Stimulated activated CD4-positive, alpha-beta T cell treated with anti-CD3 and anti-CD28 coated beads, Interleukin-4, amount 100 ng/mL, for 4 hours (primary cell): ENCODE measurements at places on chromosomes 11 and 22.

DNA sequence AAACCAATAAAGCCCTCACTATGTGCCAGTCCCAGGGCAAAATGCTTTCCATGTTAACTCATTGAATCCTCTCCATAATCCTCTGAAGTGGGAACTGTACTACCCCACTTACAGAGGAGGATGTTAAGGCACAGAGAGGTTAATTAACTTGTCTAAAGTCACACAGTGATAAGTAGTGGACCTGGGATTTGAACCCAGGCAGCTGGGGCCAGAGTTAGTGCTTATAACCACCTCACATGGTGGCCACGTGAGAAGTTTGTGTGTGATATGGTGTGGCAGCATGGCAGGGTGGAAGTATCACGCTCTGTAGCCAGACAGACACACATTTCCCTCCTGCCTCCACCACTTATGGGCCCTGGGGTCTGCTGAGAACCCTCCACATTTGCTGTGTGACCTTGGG lies 16.5 kb downstream of the PARVG start:
- no peak for DNase-seq

GRCh38 chr22:46073683-46074504 lies 76.4 kb upstream of the PPARA start:
- DNase-seq: no peak

DNA sequence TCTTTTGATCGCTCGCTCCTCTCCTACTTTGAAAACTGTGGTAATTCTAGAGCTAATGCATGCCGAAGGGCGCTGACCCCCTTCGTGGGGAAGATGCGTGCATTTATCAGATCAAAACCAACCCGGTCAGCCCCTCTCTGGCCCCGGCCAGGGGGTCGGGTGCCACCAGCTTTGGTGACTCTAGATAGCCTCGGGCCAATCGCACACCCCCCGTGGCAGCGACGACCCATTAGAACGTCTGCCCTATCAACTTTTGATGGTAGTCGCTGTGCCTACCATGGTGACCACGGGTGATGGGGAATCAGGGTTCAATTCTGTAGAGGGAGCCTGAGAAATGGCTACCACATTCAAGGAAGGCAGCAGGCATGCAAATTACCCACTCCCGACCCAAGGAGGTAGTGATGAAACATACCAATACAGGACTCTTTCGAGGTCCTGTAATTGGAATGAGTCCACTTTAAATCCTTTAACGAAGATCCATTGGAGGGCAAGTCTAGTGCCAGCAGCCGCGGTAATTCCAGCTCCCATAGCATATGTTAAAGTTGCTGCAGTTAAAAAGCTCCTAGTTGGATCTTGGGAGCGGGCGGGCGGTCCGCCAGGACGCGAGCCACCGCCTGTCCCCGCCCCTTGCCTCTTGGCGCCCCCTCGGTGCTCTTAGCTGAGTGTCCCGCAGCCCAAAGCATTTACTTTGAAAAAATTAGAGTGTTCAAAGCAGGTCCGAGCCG lies 3898.2 kb upstream of the OR11H1 start:
- no peak for DNase-seq

DNA sequence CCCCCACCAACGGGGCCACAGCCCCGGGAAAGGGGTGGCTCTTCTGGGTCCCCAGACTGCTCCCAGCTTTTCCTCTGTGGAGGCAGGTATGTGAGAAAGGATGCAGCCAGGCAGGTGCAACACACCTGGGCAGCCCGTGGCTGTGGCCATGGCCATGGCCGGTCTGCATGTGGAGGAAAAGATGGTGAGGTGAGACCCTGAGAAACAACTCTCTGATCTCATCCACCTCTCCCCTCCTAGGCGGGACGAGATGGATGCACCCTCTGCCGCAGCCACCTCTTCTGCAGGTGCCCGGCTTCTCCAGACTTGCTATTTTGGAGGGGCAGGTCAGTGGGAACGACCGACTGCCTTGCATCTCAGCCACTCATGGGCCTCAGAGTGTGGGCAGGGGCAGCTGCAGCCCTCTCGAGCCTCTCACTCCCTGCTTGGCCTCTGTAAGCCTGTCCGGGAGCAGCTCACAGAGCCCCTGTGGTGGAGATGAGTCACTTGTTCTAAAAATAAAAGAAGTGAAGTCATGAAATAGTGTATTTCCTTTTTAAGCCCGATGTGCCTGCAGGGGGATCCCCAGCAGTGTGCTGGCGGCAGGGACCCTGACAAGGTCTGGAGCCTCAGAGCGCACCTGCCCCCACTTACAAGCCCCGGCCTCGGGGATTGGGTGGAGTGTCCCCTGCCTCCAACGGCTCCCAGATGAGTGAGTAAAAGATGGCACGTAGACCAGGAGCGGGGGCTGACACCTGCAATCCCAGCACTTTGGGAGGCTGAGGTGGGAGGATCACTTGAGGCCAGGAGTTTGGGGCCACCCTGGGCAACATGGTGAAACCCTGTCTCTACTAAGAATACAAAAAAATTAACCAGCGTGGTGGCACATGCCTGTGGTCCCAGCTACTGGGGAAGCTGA lies 10.7 kb downstream of the SMIM38 start:
- peak; percentile 56 for DNase-seq

DNA sequence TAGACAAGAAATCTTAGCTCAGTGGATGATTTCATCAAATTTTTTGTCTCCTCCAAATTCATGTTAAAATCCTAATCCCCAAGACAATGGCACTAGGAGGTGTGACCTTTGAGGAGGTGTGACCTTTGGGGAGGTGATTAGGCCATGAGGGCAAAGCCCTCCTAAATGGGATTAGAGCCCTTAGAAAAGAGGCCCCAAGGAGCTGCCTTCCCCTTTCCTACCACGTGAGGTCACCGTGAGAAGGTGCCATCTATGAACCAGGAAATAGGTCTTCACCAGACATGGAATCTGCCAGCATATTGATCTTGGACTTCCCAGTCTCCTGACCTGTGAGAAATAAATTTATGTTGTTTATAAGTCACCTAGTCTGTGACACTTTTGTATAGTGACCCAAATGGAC lies 138.7 kb downstream of the TRIM29 start:
- no peak for DNase-seq

DNA sequence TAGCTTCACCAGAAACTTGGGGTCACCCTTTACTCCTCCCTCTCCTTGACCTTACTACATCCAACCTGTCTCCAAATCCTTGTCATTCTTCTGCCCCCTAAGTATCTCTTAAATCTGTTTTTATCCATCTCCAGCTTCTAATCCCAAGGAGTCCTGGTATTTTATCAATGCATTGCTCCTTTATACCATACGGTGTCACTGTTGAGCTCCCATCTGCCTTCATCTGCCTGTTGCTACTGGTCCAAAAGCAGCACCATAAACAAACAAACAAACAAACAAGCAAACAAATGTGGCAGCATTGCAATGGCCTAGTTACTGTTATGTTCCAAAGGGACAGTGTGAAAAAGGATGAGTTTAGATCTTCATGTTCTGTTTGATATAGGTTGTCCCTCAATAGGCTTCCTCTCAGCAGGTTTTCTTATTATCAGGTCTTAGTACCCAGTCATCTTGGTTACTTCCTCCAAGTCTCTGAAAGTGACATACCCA lies 34.2 kb downstream of the DNHD1 start:
- no peak for DNase-seq

GRCh38 chr11:77073328-77074001 lies 6.7 kb downstream of the CAPN5 start:
- DNase-seq: no peak

- no peak for DNase-seq
Observed at GRCh38 chr22:36554098-36554497, 25.1 kb upstream of the EIF3D start.

- no peak for DNase-seq
Observed at GRCh38 chr11:68690671-68691401, 6.5 kb downstream of the GAL start.

DNA sequence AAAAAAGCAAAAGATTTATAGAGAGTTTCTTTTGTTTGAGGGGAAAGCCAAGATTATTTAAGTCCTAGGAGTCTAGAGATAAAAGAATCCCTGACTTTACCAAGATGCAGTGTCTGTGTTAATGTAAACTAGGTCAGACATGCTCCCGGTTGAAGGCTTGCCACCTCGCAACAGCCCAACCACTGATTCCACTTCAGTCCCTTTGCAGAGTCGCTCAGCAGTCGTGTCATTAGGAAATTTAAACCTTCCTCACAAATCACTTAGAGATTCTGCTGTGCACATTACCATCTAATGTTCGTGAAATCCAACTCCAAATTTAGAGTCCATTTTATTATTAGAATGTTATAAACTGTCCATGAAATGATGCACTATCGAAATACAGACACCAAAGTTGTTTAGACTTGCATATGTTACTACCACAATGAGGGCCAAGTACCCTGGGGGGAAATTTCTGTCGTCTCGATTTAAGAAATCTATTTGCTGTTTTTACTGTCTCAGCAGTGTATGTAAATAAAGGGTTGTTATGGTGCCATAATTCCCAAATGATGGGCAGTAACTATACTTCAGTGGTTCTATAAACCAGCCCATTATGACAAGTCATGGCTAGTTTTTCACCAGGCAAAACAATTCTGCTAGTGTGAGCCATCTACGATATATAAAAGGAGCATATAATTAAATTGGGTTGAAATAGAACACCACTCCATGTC lies 101.4 kb upstream of the MTNR1B start:
- DNase-seq: no peak

DNA sequence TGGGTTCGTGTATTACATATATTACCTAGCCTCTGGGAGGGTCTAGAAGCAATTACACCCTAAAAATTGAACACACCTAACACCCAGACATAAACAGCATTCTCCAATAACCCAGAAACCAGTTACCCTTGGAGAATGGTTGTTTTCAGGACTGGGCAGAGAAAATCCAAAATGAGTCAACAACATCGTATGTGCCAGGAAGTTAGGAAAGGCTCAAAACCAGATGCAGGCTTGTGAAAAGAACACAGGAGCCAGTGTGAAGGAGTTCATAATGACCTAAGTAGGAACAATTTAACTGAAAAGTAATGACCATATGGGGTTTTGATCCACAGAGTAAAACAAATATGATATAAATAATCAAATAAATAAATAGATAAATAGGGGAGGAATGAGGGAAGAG lies 5.1 kb upstream of the CLPB start:
- DNase-seq: no peak

DNA sequence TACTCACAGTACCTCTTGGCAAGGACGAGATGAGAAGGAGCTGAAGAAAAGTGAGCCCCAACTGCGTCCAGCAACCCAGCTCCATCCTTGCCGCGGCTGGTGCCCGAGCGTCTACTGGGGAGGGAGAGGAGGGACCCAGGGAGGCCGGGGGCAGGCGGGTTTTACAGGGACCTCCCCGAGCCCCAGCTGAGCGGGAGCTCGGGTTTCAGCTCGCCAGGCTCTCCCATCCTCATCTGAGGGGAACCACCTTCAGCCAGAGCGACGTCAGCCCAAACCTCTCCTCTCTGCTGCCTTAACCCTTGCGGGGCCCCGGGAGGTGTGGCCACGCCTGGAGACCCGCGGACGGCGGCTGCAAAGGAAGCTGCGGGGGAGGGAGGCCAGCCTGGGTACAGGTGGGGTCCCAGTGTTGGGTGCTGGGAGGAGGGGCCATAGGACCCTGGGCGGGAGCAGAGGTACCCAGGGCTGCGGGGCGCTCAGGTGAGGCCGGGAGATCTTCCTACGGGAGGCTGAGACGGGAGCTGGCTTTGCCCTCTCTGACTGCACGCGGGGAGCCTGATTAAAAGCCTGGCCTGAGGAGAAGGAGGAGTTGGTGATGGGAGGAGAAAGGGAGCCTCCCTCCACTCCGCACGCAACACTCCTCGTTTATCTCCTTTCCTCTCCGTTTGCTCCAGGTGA lies at the start of gene PAMR1:
PAMR1 (minus strand) TSS at position 116 of the 675 bp plus-strand sequence; CDS start at position 85, 31 bp downstream.
- DNase-seq: no peak

DNA sequence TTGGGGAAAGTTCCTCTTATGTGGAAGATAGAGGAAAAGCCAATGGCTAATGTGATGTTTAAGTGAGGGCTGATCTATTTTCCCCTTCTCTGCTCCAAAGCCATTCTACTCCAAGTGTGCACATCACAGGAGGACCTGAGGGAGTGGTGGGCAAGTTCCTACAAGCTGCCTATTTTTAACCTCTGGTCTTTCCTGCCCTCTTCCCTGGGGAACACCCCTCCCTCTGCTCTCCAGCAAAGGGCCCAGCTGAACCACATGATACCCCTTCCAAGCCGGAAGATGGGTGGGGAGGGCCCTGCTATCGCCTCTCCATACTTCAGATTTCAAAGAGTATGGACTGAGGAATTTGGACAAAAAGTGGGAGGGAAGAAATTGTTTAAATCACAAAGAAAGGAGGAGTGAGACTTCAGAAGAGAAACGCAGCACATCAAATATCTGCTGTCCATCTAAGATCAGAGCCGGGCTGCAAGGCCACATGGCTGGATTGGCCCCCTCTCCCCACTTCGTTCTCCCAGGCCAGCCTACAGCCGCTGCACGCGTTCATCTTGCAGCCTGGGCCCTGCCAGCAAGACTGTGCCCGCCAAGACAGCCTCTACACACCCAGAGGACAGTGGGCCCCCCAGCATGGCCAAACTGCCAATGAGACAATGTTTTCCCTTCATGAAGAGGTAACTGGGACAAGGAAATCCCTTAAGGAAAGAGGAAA lies 77.5 kb downstream of the MICAL3 start:
- no peak for DNase-seq

DNA sequence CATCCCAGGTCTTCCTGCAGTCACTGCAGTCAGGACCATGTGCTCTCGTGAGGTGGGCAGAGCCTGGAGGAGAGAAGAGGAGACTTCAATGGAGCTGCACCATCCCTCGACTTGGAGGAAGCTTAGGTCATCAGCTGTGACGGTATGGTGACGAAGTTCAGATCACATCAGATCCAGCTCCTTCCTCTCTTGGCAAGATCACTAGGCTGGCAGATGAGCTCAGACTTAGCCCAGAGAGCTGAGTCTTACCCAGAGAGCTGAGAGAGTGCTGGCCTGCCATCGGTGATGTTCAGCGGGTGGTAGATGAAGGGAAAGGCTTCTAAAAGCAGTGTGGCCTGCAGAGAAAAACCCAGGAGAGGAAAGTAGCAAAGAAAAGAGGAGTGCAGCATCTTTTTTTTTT lies 1.8 kb upstream of the SLC15A3 start:
- no peak for DNase-seq
